ENCODE measurements at places on chromosomes 2 and 18. TPM values are rescaled to one million over a fixed set of nuclear protein-coding genes. Genes with fewer than 3 reads are reported as not detected.

The IL36G gene
- not detected for total RNA-seq

The TMEM247 gene
- total RNA-seq: not detected

The LYG2 gene
- not detected for total RNA-seq

The ST6GAL2 gene
- total RNA-seq: not detected

The DAPL1 gene
- total RNA-seq: 64.2 TPM

The KCNJ13 gene
- total RNA-seq: not detected

The RHBDD1 gene
- total RNA-seq: 95.8 TPM

The ATP6V1C2 gene
- total RNA-seq: 1.3 TPM

The IL1RL1 gene
- total RNA-seq: 0.77 TPM

The RAD51AP2 gene
- 0.05 TPM for total RNA-seq

The CYTIP gene
- 1.8 TPM for total RNA-seq

The SMYD5 gene
- total RNA-seq: 14.1 TPM

The METAP1D gene
- 8.5 TPM for total RNA-seq

The KIAA2012 gene
- 0.60 TPM for total RNA-seq

The MATN3 gene
- 1.8 TPM for total RNA-seq

The NRP2 gene
- 100 TPM for total RNA-seq

The IL18RAP gene
- 0.48 TPM for total RNA-seq

The HOXD8 gene
- total RNA-seq: 29.7 TPM

The NT5C1B gene
- not detected for total RNA-seq

The CXCR1 gene
- 0.27 TPM for total RNA-seq

The PAIP2B gene
- total RNA-seq: 19.3 TPM

The IL1R1 gene
- 142 TPM for total RNA-seq

The IL1F10 gene
- total RNA-seq: not detected

The KCNG2 gene
- total RNA-seq: 0.23 TPM

The BOK gene
- total RNA-seq: 9.6 TPM

The SERPINE2 gene
- total RNA-seq: 54.6 TPM

The EPB41L5 gene
- 39.5 TPM for total RNA-seq

The NDUFAF7 gene
- total RNA-seq: 12.3 TPM

All from ovary (tissue), 10 donors.